ENCODE measurements at places on chromosomes 13 and 19.

DNA sequence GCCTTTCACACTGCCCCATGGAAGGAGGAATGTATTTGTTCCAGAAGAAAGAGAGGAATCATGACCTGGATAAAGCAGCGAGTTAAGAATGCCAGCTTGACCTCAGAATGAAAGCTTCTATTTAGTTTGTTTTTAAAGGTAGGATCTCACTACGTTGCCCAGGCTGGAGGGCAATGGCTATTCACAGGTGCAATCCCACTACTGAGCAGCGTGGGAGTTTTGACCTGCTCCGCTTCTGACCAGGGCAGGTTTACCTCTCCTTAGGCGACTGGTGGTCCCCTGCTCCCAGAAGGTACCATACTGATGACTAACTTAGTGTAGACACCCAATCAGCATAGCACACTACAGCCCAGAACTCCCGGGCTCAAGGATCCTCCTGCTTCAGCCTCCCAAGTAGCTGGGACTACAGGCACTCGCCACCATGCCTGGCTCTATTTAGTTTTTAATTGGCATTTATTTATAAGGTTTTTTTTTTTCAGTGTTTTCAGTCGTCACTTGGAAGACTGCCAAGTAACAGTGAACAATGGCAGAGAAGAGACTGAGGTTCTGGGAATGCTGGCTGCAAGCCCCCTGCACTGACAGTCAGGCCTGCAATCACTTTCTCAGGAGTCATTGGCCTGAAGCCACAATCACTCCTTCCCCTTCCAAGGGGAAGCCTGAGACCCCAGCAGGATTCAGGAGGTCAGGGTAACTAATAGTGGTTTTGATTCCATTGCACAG, 73.1 kb downstream of the EPS15L1 start:
- no peak for DNase-seq

GRCh38 chr13:93963266-93964145, 516.0 kb downstream of the DCT start:
- no peak for DNase-seq

GRCh38 chr19:41144403-41144802, 30.2 kb downstream of the CYP2F1 start:
- DNase-seq = peak; percentile 62

GRCh38 chr19:1691589-1692290, 39.3 kb upstream of the TCF3 start:
- no peak for DNase-seq

DNA sequence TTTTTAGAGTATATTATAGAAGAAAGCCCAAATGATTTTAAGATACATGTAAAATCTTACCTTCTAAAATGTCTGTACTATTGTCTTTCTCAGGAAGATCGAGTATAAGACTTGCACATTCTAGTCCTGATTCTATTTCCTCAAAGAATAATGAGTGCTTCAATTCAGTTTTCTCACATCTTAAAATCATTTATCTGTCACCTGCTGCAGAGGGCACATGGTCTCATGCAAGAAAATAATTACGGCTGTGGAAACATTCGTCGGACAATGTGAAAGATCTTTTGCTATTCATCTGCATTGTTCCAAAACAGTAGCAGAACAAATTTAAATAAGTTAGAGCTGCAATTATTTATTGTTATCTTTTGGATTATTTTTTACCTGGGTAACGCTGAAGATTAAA, 1403.5 kb downstream of the PCDH9 start:
- no peak for DNase-seq

GRCh38 chr19:2611483-2612464, 90.7 kb downstream of the GNG7 start:
- DNase-seq = no peak

GRCh38 chr13:34657716-34658115, 284.4 kb upstream of the NBEA start:
- peak; percentile 75 for DNase-seq

GRCh38 chr13:98999639-98999952, 21.7 kb upstream of the DOCK9 start:
- DNase-seq = no peak

- no peak for DNase-seq
These were observed 882.6 kb upstream of the SLITRK5 start for GRCh38 chr13:86788616-86789015.

DNA sequence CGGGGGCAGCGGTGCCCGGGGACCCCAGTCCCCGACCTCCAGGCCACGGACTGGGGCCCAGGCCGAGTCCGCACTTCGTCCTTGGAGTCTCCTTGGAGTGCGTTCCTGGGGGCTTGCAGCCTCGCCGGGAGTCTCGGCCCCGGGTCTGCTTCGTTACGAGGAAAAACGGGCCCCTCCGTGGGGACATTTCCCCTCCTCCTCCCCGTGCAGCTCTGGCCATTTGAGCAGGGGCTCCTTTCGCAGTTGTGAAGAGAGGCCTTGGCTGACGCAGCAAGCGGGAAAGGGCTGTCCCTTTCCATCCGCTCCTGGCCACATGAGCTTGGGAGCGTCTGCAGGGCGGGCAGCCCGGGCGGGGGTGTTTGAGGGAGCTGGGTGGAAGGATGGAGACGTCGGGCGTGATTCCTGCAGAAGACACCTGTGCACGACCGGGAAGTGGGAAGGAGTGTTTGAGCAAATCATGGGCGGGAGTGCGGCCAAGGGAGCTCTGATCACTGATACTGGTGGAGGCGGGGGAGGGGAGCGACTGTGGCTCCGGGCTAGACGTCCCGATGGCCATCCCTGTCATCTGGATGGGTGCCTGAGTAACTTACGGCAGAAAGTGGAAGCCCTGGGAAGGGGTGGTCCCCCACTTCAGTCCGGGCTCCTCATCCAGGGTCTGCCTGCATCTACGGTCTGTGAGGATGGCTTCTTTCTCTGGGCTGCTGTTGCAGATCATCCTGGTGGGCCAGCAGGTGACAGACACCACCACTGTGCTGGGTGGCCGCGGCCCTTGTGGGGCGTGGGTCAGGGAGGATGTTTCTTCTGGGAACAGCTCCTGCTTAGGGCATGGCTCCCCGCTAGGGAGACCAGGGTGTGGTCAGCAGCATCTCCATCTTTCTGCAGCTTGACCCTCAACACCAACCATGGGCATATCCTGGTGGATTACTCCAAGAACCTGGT, 736 bp downstream of the GPI start:
- peak; percentile 31 for DNase-seq

GRCh38 chr13:75357576-75358289, 124.2 kb downstream of the TBC1D4 start:
- DNase-seq = peak; percentile 51

DNA sequence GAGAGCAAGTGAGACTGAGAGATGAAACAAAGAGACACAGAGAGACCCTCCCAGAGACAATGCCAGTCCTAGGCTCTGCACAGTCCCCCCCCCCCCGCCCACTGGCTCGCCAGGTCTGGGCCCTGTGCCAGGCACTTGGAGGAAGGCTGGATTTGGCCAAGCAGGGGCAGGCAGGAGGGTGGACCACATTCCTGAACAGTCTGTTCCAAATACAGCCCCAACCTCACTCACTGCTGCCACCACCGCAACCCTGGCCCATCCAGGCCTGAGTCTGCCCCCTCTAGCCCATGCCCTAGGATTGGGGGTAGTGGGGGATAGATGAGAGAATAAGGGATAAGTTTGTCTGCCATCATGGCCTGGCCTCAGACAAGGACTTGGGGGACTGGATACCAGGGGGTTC, 19.0 kb downstream of the CYP2F1 start:
- no peak for DNase-seq

GRCh38 chr19:47652285-47652684, 43.4 kb downstream of the BICRA start:
- no peak for DNase-seq

GRCh38 chr13:106260352-106260751, 275.1 kb downstream of the EFNB2 start:
- DNase-seq = no peak

DNA sequence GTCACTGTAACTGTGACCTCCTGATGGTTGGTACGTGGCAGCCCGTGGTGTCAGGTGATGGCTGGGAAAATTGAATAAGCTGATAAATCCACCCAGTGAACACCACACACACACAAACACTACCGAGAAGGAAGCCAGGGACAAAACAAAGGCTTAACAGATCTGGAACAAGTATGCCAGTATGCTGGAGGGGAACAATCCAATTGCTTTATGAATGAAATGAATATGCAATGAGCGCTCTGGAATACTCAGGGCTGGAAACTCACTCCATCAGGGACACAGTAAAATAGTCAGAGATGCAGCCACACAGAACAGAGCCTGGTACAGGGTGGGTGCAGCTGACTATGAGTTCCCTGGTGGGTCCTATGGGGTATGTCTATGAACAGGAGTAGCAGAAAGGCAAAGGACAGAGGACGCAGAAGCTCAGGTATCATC, 16.7 kb downstream of the TMTC4 start:
- no peak for DNase-seq

GRCh38 chr19:41958367-41959055, 610 bp downstream of the RABAC1 start:
- peak; percentile 73 for DNase-seq

DNA sequence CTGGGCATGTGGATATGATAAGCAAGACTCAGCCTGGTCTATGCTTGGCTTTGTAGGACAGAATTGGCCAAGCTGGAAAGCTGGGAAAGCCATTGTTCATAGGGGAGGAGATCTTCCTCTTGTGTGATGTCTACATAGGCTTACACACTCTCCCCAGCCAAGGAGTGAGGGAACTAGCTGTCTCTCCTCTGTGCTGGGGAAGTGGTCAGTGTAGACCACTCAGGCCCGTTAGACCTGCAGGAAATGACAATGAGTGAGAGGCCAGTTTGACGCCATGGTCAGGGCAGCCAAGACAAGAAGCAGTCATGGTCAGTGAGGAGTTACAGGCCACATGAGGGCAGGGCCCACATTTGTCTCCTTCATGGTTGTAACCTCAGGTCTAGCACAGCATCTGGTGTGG, 159.1 kb upstream of the KL start:
- DNase-seq = no peak

DNA sequence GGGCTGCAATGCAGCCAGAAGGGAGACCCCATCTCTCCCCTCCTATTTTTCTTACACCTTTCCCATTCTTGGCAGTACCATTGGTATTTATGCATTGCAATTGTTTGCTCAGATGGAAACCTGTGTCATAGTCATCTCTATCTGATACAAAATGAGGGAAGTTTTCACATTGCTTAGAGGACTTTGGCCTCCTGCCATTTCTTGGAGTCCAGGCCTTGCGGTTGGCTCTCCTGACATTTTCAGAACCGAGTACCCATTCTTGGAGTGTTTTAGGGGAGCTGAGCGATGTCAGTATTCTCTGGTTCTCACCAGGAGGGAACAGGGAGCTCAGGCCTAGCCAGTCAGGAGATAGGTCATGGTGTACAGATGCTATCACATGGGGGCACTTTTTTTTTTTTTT, 1.5 kb downstream of the SIN3B start:
- DNase-seq = no peak

- no peak for DNase-seq
These were observed 8.3 kb downstream of the CBLC start for GRCh38 chr19:44785993-44786392.

GRCh38 chr19:17244618-17245534, 843 bp downstream of the NR2F6 start:
- DNase-seq = no peak

GRCh38 chr13:107977071-107977574, 238.2 kb downstream of the LIG4 start:
- DNase-seq = no peak

DNA sequence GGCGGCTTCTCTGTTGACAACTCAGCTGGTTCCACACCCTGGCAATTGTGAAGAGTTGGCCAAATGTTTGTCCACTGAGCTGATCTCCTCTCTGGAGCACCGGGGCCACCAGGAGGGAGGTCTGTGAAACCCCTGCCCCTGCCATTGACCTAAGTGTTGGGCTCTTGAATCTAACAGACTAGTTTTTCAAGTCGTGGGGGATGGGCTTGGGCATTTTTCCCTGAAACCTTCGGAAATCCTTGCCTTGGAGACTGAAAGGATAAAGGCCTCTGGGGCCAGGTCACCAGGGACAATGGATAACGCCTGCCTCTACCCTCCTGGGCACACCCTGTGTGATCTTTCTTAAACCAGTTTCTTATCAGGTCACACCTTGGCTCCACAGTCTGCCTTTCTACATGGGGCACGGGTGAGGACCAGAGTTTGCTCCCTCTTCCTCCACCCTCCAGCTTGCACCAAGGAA, 881 bp downstream of the GEMIN7 start:
- no peak for DNase-seq

DNA sequence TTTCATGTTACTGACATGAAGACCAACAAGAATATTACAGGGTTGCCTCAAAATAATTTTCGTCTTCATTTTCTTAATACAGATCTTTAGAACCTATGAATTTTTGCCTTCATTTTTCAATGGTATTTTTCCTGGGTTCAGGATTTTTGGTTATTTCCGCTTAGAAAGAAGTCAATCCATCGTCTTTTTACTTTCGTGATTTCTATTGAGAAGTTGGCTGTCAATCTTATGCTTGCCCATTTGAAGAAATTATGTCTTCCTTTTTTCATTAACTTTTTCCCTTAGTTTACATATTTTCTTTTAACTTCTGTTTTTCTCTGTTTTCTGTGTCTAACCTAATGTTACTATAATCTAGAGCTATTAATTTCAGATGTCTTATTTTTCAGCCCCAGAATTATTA, 868.9 kb upstream of the SLC10A2 start:
- DNase-seq = no peak

DNA sequence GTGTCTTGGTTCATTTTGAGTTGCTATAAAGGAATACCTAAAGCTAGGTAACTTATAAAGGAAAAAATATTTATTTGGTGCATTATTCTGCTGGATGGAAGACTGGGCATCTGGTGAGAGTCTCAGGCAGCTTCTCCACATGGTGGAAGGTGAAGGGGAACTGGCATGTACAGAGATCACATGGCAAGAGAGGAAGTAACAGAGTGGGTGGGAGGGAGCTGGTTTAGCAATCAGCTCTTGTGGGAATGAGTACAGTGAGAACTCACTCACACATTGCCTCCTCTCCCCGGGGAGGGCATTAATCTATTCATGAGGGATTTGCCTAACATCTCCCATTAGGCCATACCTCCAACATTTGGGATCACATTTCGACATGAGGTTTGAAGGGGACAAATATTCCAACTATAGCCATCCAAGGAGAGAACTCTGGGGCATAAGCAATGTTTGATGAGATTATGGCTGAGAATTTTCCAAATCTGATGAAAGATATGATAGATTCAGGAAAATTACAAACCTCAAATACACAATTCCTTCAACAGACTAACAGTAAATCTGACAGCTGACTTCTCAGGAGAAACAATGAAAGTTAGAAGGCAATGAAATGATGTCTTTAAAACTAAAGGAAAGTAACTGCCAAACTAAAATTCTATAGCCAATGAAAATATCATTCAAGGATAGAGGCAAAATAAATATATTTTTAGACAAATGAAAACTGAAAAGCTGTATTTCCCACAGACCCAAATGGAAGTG, 52.5 kb downstream of the MTUS2 start:
- no peak for DNase-seq

GRCh38 chr13:78993792-78994191, 334.8 kb upstream of the OBI1 start:
- no peak for DNase-seq
